ENCODE measurements at places on chromosomes 16 and 17. TPM values are rescaled to one million over a fixed set of nuclear protein-coding genes. Genes with fewer than 3 reads are reported as not detected.

GRCh38 chr16:46828292-46828691 is 2.7 kb downstream of the C16orf87 start:
- DNase-seq, result no peak
- no peak overlapping the region for H3K27ac ChIP-seq
- H3K27me3 ChIP-seq, result no peaks in the 10 kb centered on the region
- peaks cover 7% of the 10 kb centered on the region for H3K4me1 ChIP-seq

DNA sequence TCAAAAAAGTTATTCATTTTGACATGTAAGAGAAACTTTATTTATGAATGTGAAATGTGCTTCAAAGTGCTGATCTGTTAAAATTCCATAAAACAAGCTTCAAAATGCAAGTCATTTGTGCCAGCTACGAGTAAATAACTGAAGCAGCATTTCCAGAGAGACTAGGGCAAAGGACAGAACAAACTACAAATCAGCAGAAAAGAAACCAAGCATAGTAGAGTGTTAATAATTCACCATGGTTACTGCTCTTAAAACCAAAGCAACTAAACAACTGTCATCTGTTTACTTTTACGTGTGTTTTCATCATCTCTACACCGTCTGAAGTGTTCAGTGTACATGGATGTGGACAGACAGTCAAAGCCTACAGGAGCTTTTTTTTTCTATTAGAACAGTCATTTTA is 1.6 kb upstream of the ASPA start:
- no peaks in the 10 kb centered on the region for H3K36me3 ChIP-seq
- no peaks in the 10 kb centered on the region for H3K4me1 ChIP-seq
- no peak overlapping the region for H3K27ac ChIP-seq
- H3K27me3 ChIP-seq, result no peaks in the 10 kb centered on the region

DNA sequence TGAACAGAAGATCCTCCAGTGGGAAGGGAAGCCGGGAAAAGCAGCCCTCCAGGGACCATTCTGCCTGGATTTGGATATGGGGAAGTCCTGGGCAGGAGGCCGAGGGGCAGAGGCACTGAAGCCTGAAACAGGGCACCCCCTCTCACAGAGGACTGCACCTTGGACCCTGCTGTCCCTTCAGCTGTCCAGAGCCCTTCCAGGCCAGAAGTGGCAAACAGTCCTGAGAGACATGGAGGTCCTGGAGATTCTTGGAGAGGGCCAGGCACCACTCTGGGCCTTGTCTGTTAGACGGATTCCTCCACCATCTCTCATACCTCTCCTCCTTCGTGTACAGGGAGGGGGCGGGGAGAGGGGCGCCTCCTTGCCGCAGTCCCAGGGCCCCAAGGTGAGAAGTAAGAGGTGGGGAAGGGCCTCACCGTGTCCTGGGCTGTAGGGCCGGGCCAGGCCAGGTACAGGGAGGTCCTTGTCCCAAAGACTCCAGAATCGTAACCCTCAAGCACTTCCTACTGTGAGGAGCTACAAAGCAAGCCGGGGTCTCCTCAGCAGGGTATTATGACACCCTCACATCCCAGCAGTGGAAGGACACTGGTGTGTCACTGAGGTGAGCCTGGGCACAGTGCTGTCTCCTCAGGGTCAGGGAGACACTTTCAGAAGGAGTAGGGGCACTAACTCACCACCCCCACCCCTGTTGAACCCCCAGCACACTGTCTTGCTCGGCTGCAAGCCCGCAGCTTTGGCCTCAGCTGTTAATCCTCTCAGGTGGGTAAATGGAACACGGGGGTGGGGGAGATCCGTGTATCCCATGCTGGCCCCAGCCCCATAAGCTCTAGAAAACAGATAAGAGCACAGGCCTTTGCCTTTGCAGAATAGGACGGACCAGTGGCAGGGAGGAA is 16.6 kb upstream of the TBX2 start:
- H3K27ac ChIP-seq, result no peak overlapping the region
- no peaks in the 10 kb centered on the region for H3K4me1 ChIP-seq
- no peaks in the 10 kb centered on the region for H3K27me3 ChIP-seq
- H3K36me3 ChIP-seq, result peaks cover 3% of the 10 kb centered on the region
- H3K4me3 ChIP-seq, result no peak overlapping the region

DNA sequence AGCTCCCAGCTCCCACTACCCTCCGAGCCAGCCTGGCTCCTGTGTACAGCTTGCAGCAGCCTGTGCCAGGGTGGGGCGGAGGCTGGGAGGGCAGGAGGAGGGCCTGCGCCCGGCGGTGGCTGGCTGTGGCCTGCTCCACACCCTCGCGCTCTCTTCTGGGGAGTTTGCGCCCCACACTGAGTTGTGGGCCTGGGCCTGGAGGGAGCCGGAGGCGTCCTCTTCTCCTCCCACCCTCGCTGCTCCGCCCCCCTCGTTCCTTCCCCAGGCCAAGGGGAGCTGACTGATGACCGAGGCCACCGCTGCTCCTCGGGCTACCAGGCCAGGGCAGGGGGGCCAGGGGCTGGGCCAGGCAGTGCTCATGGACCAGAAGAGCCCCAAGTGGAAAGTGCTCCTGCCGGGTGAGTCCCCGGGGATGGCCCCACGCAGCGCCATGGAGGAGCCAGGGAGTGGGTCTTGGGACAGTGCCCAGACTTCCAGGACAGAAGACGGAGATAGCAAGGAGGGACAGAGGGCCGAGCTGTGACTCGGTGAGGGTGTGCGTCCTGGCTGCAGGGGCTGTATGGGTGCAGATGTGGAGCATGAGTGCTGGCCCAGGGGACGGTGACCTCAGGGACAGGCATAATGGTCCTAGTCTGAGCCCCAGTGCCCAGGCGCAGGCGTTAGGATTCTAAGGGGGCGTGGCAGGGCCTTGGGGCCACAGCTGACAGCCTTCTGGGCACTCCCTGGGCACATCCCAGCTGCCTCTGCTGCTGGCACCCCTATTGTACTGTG is 242.1 kb upstream of the GSE1 start:
- DNase-seq, result peak; percentile 35
- H3K27ac ChIP-seq, result peak overlapping the region; percentile 78
- H3K4me3 ChIP-seq, result peak overlapping the region; percentile 61
- H3K4me1 ChIP-seq, result peaks cover 69% of the 10 kb centered on the region

The SAMD14 gene
- total RNA-seq, result 9.7 TPM

The TPSG1 gene
- not detected for total RNA-seq

- peak overlapping the region; percentile 65 for H3K27ac ChIP-seq
- peaks cover 10% of the 10 kb centered on the region for H3K4me1 ChIP-seq
- no peaks in the 10 kb centered on the region for H3K36me3 ChIP-seq
Measured at GRCh38 chr17:73278465-73279453, 17.1 kb upstream of the CPSF4L start.

GRCh38 chr17:45096141-45096540 is 35.0 kb downstream of the NMT1 start:
- peak overlapping the region; percentile 98 for H3K27ac ChIP-seq
- H3K36me3 ChIP-seq, result peaks cover 63% of the 10 kb centered on the region
- no peak overlapping the region for H3K4me3 ChIP-seq
- DNase-seq, result no peak

The CNGB1 gene
- total RNA-seq, result not detected

GRCh38 chr17:27748360-27748825 is 51.9 kb downstream of the NOS2 start:
- no peak overlapping the region for H3K4me3 ChIP-seq
- no peaks in the 10 kb centered on the region for H3K36me3 ChIP-seq
- no peaks in the 10 kb centered on the region for H3K4me1 ChIP-seq
- H3K27ac ChIP-seq, result no peak overlapping the region
- no peak for DNase-seq
- H3K27me3 ChIP-seq, result no peaks in the 10 kb centered on the region

GRCh38 chr17:19579192-19579761 is 45.6 kb downstream of the SLC47A1 start:
- H3K27me3 ChIP-seq, result no peaks in the 10 kb centered on the region
- H3K27ac ChIP-seq, result peak overlapping the region; percentile 30
- no peak for DNase-seq
- no peaks in the 10 kb centered on the region for H3K36me3 ChIP-seq
- peaks cover 9% of the 10 kb centered on the region for H3K4me1 ChIP-seq

DNA sequence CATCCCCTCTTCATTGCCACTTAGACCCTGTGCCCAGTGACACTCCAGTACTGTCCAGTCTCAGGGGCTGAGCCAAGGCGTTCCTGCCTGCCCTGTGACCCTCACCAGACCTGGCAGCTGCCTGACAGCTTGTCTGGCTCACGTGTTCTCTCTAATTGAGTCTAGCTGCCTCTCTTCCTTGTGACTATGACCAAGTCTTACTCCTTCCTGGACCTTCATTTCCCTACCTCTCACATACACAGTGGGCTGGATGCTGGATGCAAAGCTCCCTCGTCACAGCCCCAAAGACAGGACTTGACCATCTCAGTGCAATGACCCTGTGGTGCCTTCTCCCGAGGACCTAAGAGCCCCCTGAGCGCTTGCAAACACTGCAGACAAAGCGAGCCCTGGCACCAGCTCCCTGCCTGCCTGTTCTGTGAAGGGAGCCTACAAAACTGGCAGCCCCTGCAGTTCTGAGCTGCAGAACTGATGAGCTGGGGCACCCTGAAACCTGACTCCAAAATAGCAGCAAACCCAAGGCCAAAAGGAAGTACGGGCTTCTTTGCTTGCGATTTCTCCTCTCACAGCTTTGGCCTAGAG is 1.7 kb downstream of the DEXI start:
- DNase-seq, result no peak
- H3K27me3 ChIP-seq, result no peaks in the 10 kb centered on the region
- H3K4me1 ChIP-seq, result peaks cover 74% of the 10 kb centered on the region
- peak overlapping the region; percentile 81 for H3K27ac ChIP-seq
- peak overlapping the region; percentile 98 for H3K4me3 ChIP-seq

The RGS11 gene
- 19.4 TPM for total RNA-seq

DNA sequence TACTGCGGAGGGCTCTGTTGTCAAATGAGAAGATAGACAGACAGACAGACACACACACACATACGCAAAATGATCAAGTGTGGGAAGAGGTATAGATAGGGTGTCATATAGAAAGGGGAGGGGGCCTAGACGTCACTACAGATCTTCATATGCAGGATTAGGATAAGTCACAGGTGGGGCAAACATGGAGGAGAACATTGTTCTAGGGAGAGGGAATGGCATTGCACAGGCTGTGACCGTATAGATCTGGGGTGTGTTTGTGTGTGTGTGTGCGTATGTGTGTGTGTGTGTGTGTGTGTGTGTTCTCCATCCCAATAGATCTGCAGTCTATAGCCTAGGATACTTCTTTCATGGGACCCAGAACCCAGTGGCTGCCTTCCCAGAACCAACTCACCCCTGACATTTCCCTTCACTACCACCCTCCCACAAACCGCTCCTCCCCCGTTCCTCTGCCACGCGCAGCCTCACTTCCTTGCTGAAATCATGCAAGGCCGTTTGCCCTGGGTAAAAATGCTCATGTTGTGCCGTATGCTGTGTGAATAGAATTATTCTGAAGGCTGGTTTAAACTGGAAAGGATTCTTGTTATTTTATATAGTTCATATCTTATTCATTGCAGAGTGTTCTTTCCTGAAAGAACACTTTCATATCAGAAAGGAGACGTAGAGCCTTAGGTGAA is 50.5 kb upstream of the CCL1 start:
- no peaks in the 10 kb centered on the region for H3K36me3 ChIP-seq
- no peaks in the 10 kb centered on the region for H3K27me3 ChIP-seq
- no peak for DNase-seq
- no peak overlapping the region for H3K4me3 ChIP-seq

GRCh38 chr16:19393226-19394111 is 24.2 kb upstream of the TMC5 start:
- DNase-seq, result no peak
- H3K36me3 ChIP-seq, result no peaks in the 10 kb centered on the region
- H3K4me3 ChIP-seq, result no peak overlapping the region
- H3K27ac ChIP-seq, result no peak overlapping the region
- no peaks in the 10 kb centered on the region for H3K27me3 ChIP-seq

The HS3ST4 gene
- total RNA-seq, result not detected

The CACNB1 gene
- 14.3 TPM for total RNA-seq

GRCh38 chr17:40378966-40379365 is 14.4 kb upstream of the GJD3 start:
- no peaks in the 10 kb centered on the region for H3K36me3 ChIP-seq
- H3K4me3 ChIP-seq, result no peak overlapping the region
- no peaks in the 10 kb centered on the region for H3K27me3 ChIP-seq
- DNase-seq, result no peak

DNA sequence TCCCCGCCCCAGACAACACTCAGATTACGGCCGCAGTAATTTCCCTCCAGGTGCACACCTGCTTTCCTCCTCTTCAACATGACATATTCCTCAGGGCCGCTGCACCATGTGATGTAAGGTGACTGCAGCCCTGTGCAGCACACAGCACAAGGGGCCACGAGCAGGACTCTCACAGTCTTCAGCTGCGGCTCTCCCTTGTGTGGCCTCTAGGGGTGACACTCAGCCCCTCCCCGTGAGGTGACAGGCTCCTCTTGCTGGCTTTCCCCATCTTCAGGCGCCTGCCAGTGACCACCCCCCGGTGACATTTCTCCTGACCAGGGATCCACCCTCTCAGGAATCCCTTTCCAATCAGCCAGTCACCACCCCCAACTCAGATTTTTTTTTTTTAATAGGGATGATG is 31.3 kb upstream of the ABCC3 start:
- no peak overlapping the region for H3K27ac ChIP-seq
- H3K36me3 ChIP-seq, result no peaks in the 10 kb centered on the region
- peaks cover 8% of the 10 kb centered on the region for H3K4me1 ChIP-seq
- H3K4me3 ChIP-seq, result no peak overlapping the region
- no peak for DNase-seq
- no peaks in the 10 kb centered on the region for H3K27me3 ChIP-seq

- H3K4me1 ChIP-seq, result peaks cover 45% of the 10 kb centered on the region
- no peaks in the 10 kb centered on the region for H3K36me3 ChIP-seq
- no peaks in the 10 kb centered on the region for H3K27me3 ChIP-seq
- H3K27ac ChIP-seq, result no peak overlapping the region
- no peak for DNase-seq
Measured at GRCh38 chr17:51258756-51259563, 889 bp downstream of the MBTD1 start.

DNA sequence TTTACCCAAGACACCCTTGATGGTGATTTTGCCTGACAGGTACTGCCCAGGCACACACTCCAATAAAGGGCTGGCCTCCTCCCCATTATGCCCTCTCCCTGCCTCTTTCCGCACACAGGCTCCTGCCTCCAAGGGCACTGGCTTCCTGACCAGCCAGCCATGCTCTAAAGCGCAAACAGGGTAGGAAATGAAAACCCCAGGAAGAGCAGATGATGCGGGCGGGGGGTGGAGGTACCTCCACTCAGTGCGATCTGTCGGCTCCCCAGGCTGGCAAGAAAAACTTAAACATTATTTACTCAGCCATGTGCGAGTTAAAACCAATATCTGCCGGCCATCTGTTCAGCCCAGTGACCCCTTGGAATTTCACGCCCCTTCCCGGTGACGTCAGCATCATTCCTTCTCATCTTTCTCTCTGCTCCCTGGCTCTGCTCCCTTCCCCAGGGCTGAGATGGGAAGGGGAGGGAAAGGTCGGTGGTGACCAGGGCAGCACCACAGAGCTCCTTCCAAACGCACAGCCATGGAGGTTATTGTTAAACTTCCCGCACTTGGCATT is 262.5 kb downstream of the CBLN1 start:
- no peak overlapping the region for H3K4me3 ChIP-seq
- DNase-seq, result no peak
- H3K27me3 ChIP-seq, result no peaks in the 10 kb centered on the region
- no peaks in the 10 kb centered on the region for H3K4me1 ChIP-seq
